T-helper 17 cell (primary cell): ENCODE measurements at places on chromosomes 13 and 19.

DNA sequence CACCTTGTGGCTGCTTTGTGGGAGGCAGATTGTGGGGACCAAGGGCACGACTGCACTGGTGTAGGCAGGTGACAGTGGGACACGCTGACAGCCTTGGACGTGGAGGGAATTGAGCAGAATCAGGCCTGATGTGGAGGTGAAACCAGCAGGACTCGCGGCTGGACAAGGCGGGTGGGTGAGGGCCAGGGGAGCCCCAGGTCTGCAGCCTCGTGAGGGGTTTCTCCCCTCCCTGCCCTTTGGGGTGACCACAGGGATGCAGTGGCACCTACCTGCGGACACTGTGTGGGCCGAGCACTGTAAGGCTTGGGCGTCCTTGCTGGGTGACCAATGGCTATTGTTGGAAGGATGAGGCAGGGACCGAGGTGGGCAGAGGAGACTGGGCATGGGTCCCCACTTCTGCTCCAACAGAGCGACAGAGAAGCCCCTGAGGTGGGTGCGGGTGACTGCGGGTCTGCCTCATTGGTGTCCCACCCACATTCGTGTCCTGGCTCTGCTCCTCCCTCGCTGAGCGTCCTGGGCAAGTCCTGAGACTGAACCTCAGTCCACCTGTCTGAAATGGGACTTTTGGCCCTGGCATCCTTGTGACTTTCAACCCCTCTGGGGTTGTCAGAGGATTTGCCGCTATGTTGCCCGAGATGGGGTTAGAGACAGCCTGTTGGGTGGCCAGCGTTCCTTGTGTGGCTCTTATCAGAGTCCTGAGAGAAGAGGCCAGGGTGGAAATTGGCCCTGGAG, 30.5 kb downstream of the DNM2 start:
- no peak for DNase-seq

GRCh38 chr13:46184277-46184699, 2.3 kb upstream of the LCP1 start:
- peak; percentile 47 for DNase-seq

- DNase-seq, result no peak
Observed at GRCh38 chr13:78816592-78816991, 157.6 kb upstream of the OBI1 start.

DNA sequence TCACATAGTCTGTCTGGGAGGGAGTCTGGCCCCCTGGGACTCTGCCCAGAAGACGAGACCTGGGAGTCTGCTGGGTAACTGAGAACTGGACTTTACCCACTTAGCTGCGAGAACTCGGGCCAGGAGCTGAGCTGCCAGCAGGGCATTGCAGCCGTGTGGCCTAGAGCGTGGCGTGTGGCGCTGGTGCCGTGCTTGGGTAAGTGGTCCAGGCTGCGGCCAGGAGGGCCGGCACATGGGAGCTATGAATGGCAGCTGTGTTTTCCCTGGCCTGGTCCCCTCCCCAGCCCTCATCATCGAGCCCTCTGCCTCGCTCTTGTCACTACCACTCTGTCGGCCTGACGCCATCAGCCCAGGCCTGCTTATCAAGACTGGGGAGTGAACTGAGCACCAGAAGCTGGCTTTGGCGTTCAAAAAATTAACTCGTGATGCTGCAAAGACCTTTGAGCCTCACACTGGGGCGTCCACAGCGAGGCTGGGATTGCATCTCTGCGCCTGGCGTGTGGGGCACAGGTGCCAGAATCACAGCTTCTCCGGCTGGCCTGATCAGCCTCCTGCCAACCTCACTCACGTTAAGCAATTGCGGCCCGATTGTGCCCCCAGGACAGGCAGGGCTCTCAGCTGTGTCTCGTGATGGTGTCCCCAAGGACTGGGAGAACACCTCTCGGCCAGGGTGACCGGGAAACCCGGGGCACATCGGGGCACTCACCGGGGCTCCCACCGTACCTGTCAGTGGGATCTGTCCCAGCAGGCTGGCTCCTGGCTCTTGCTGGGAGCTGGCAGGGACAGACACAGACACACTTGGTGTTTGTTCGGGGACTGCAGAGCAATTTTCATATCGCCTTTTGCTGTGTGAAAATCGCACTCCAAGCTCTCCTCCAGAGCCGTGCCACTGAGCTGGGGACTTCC, 85.9 kb downstream of the KDM4B start:
- no peak for DNase-seq

GRCh38 chr19:5681391-5682106, 722 bp downstream of the HSD11B1L start:
- DNase-seq, result no peak
